Osteocyte (in vitro differentiated cells): ENCODE measurements at places on chromosomes 1 and 21.

- no peak for DNase-seq
These were observed 460.5 kb downstream of the PTPRU start for GRCh38 chr1:29696656-29697390.

DNA sequence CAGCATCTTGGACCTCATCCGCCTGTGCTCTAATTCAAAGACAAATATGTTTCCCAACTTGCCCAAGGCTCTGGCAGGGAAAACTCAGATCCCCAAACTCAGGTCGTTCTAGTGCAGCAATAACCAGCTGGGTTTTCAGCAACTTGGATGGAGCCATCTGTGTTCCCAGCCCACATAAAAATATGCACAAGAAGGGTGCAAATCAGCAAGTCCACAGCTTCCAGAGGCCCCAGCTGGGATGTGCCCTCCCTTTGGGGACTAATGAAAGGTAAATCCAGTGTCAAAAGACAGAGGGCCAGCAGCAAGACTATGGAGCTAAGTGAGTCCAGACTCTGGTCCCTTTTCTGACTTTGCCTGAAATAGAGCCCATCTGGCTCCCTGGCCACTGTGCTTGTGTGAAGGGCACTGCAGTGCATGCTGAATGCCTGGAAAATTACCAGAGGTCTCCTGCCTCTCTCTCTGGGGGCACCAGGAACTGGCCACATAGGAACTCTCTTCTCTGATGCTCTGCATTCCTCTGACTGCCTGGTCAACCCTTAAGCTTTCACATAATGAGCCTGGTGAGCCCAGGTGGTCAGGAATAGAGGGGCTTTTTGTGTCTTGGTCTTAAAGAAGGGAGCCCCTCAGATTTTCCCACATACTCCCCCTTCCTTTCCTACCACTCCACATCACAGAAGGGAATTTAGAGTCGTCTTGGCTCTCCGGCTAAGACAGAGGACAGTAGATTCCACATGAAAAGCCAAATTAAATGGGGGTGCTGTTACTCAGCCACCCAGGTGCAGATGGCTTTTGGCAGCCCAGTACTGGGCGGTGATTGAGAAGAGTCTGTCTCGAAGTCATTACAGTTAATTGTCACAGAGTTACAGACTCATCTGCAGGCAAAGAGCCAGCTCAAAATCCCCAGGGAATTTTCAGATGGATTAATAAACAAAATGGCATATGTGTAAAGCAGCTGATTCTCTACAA is 88.1 kb upstream of the C1orf21 start:
- DNase-seq: no peak

- DNase-seq: no peak
These were observed 284.9 kb upstream of the RUNX1 start for GRCh38 chr21:35333831-35334618.

DNA sequence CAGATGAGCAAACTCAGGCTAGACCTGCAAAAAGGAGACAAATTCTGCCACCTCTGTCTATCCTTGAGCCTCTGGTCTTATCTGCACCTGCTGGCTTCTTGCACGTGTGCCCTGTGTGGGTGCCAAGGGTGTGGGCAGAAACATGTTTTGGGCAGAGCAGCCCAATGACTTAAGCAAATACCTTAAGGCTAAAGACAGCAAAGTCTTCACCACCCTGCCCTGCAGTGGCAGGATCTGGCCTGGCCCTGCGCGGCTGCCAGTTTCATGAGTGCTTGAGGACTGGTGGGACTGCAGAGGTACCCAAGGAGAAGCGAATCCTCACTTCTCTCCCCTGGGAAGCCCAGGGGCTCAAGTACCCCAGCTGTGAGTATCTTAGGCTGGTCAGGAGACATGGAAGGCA is 3.8 kb upstream of the SLC26A9 start:
- no peak for DNase-seq

- DNase-seq: no peak
These were observed 642.1 kb upstream of the ADGRL2 start for GRCh38 chr1:81158592-81158991.

GRCh38 chr1:93607814-93608186 is 73.8 kb downstream of the BCAR3 start:
- DNase-seq: no peak

DNA sequence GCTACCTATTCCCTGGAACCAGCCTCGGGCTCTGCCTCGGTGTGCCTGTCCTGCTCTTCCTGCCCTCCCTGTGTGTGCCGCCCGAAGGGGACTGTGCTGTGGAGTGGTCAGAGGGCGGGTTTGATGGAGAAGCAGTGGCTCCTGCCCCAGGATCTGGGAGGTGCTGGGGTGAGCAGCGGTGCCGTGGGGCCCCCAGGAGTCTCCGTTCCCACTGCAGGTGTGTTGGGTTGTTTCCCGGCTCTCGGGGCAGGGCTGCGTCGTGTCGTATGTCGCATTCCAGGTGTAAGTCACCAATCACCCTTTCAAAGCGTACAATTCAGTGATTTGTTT is 32.6 kb upstream of the TTC34 start:
- no peak for DNase-seq
